ENCODE measurements at places on chromosomes 6 and 20.

DNA sequence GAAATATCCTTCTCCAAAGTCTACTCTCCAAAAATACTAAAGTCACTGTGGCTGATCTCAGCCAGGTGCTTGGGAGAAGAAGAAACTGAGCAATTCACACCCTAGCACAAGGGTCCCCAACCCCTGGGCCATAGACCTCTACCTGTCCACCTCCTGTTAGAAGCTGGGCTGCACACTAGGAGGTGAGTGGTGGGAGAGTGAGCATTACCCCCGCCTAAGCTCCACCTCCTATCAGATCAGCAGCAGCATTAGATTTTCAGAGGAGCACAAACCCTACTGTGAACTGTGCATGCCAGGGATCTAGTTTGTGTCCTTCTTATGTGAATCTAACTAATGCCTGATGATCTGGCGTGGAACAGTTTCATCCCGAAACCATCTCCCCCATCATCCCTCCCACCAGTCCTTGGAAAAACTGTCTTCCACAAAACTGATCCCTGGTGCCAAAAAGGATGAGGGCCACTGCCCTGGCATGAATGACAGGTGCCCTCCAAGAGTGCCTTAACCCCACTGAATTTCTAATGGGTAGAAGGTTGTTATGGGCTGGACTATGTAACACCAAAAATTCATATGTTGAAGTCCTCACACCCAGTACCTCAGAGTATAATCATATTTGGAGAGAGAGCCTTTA lies 109.2 kb upstream of the CDYL start:
- DNase-seq, result no peak

- peak; percentile 88 for DNase-seq
Observed at GRCh38 chr6:135497412-135498184, at the start of gene AHI1. AHI1 (minus strand) TSS chr6:135497740; CDS start chr6:135492237, 5,503 bp downstream.

DNA sequence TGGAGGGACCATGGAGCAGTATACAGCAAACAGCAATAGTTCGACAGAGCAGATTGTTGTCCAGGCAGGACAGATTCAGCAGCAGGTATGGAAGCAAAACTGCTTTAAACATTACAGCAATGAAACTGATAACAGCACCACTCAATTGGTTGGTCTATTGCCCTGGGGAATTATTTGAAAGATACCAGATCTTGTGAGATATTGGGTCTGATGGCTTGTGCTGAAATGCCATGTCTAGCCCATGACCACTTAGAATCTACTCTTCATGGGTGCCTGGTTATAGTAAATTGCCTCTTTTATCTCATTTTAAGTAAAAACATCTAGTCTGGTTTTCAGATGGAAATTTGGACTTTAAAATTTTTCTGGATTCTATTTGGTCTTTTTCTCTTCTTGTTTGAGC lies 6.3 kb downstream of the NFYA start:
- DNase-seq, result no peak

GRCh38 chr6:170295510-170296422 lies 4.9 kb upstream of the DLL1 start:
- no peak for DNase-seq

GRCh38 chr6:155717374-155717773 lies 261.7 kb upstream of the NOX3 start:
- no peak for DNase-seq

DNA sequence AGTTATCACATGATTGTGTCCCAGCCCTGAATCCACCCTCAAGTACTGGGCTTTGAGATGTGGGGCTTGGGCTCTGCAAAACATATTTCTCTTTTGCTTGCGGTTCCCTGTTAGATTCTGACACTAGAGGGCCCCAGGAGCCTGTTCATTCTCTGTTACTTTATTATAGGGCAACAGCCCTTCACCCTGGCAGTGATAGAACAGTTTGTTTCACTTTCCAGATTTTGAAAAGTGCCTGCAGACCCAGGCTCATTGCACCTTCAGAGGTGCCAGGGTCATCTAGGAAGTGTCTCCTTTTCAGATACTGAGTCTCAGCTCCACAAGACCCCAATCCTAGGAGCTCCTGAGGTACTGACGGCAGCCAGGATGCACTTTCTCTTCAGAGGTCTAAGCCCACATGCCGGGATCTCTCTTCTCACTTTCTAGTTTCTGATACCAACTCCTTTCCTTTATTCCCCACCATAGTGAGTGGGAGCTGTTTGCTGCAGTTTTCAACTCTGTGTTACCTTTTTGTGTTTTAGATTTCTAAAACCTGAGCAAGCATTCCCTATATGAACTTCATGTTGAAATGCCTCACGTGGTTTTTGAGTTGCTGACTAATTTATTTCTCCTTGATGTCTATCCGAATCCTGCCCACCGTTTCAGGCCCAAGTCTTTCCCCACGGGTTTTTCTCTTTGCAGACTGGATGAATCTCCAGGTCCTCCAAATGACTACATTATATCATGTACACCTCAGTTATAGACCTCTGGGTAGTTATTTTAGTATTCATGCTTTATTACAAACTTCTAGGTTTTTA lies 10.9 kb downstream of the ABT1 start:
- peak; percentile 67 for DNase-seq

DNA sequence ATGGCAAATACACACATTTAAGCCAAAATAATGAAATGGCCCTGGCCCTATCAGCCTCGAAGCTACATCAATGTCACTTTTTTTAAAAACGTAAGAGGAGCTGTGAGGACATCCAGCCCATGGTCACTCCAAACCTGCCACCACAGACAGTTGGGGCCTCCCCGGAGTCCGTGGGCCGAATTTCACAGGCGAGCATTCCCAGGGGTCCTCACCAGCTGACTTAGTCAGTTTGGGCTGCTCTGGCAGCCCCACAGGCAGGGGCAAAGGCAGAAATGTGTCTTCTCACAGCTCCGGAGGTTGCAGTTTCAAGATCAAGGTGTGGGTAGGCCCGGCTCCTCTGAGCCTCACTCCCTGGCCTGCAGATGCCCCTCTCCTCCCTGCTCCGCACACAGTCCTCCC lies 25.8 kb upstream of the CD93 start:
- DNase-seq, result no peak

DNA sequence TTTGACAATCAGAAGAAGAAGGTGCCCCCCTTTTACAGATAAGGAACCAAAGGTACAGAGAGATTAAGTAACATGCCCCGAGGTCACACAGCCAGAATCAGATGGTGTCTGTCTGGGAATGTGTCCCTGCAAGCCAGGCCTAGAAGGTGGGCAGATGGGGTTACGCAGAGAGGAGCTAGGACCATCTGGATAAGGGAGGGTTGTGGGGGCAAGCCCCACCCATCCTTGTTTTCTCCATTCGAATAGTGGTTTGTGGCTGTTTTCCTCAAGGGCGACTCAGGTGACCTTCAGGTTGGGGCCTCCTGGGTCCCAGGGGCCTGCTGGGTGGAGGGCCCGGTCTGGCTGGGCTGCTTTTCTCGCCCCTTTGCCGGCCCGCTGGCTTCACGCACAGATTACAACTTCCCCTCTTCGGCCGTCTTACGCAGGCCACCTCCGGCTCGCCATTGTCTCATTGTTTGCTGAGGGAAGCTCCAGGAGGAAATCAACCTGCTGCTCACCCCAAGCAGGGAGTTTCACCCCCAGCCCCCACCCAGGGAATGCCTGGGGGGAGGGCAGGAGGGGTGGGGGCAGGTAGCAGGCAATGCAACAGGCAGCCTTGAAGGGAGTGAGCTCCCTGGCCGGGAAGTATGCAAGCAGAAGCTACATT lies 30.8 kb upstream of the CSNK2A1 start:
- no peak for DNase-seq

DNA sequence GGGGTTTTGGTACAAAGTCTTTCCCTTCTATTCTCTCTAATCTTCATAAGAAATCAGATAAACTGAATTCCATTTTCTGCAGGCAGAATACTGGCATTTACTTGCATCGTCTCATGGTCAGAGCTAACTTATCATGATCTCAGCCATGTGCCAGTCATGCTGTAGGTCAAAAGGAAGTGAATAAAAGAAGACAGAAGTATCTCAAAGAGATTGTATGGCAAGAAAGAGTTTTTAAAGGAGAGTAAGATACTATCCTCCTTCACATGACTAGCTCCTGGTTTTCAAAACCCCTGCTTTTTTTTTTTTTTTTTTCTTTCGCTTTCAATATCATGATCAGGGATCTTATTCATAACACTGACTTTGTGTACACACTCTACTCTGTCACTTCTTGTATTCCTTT lies 398.3 kb downstream of the C6orf118 start:
- no peak for DNase-seq

GRCh38 chr20:48695255-48695654 lies 132.5 kb downstream of the PREX1 start:
- DNase-seq, result no peak

DNA sequence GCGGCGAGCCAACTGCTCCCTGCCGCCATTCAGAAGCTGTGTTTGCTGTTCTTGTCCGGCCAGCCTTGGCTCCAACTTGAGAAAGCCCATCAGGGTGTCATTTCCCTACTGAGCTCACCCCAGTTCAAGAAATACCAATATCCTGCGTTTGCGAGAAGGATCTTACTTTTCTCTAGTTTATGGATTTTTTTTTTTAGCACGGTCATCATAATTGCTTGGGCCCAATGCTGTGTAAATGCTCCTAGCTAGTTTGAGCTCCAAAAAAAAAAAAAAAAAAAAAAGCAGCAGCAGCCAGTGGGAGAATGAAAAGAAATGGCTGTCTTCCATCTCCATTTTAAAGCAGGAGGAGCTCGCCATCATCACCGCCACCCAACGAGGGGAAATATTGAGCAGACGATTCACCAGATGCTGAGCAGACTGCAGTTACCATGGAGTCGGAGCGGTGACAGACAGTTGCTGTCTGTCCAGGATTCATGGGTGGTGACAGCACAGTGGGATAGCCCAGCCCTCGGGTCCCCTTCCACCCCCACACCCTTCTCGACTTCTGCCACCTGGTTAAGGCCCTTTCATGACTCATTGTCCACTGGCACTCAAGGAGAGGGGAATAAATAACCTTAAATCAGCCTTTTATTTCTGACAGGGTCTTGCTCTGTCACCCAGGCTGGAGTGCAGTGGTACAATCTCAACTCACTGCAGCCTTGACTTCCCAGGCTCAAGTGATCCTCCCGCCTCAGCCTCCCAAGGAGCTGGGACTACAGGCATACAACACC lies 132.4 kb upstream of the SNX9 start:
- DNase-seq, result no peak

DNA sequence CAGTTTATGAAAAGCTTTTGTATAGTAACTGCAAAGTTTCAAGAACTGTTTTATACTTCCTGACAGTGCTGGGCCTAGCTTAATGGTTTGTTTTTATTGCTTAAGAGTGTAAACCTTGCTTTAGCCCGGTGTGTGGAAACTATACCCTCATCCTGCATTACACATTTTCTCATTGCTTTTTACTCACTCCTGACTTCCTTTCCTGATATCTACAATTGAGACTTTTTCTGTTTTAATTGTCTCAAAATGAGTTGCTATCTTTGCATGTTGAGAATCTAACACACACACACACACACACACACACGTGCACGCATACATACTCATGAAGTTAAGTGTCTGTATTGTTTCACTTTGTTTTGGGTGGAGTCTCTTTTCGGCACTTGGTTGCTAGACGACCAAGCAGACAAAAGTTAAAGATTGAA lies 16.7 kb downstream of the BMP2 start:
- DNase-seq, result no peak

DNA sequence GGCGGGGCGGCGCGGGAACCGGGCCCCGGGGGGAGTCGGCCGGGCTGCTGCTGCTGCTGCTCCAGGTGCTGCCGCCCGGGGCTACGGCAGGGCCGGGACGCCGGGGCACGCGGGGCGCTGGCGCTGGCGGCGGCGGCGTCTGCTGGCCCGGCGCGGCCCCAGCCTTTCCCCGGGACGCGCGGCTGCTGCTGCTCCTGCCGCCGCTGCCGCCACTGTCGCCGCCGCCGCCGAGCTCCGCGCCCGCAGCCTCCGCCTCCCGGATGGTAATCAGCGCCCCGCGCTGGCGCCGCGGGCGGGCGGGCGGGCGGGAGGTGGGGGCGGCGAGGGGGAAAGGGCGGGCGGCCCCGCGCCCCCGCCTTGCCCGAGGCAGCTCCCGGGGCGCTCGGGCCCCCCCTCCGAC lies 306 bp downstream of the EBF4 start:
- no peak for DNase-seq

DNA sequence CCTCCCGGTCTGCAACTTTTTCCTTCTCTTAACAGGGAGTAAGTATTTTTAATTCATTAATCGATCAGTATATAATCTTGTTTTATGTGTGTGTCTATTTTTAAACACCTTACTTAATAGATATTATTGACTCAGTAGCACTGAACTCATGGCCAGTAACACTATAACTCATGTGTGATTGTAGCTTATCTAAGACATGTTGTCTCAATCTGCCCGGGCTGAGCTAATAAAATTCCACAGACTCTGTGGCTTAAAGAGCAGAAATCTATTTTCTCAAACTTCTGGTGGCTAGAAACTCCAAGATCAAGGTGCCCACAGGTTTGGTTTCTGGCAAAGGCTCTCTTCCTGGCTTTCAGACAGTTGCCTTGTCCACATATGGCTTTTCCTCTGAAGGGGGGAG lies 68.8 kb upstream of the TNFAIP3 start:
- no peak for DNase-seq

- DNase-seq, result peak; percentile 72
Observed at GRCh38 chr20:48921883-48922820, 641 bp downstream of the ARFGEF2 start.

- no peak for DNase-seq
Observed at GRCh38 chr20:52422574-52423336, 231.2 kb upstream of the ZFP64 start.

GRCh38 chr20:17933711-17934110 lies 34.9 kb downstream of the SNX5 start:
- DNase-seq, result no peak

- no peak for DNase-seq
Observed at GRCh38 chr20:41334443-41335421, 5.9 kb upstream of the LPIN3 start.

DNA sequence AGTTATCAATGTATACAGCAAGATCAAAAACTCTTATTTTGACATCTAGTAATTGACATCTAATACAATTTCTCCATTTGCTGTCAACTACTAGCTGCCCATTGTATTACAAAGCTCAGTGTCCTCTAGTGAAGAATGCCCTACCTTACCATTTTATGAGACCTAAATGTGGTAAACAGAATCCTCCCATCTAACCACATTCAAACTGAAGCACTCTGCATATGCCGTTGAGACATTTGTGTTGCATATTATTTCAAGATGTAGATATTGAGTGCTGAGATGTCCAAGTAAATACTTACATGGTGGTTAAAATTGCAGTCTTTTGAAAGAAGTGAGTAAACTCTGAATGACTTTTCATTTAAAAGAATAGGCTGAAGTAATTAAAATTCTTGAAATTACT lies 597 bp upstream of the GLYATL3 start:
- DNase-seq, result no peak

- DNase-seq, result no peak
Observed at GRCh38 chr6:35084041-35084491, 57.1 kb downstream of the TCP11 start.

DNA sequence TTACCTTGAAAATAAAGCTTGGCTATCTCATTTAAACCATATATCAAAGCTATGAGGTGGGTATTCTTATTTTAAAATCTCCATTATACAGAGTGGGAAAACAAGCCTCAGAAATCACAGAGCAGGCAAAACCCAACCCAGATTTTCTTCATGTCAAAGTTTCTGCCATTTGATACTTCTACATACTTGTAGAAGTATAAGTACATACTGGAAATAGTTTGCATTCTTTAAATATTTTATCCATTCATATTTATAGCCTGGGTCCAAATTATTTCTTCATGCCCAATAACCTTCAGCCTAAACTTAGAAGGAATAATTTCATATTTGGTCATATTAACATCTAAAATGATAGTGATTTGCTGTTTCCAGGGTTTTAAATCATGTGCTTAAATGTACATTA lies 61.8 kb downstream of the MLIP start:
- peak; percentile 18 for DNase-seq

GRCh38 chr6:903761-904160 lies 210.8 kb upstream of the EXOC2 start:
- peak; percentile 11 for DNase-seq

GRCh38 chr6:100775667-100776066 lies 105.5 kb downstream of the ASCC3 start:
- no peak for DNase-seq
